Stimulated activated naive CD8-positive, alpha-beta T cell treated with anti-CD3 and anti-CD28 coated beads, Interleukin-15, amount 100 ng/mL, for 72 hours (primary cell): ENCODE measurements at places on chromosomes 1 and 21.

- no peak for DNase-seq
These were observed 38.2 kb upstream of the CSF3R start for GRCh38 chr1:36520771-36521420.

GRCh38 chr1:162736184-162736583, 54.3 kb upstream of the HSD17B7 start:
- no peak for DNase-seq

- peak; percentile 24 for DNase-seq
These were observed 3.7 kb upstream of the SDE2 start for GRCh38 chr1:226002667-226003501.

GRCh38 chr1:158952416-158952815, 21.1 kb downstream of the PYHIN1 start:
- no peak for DNase-seq

DNA sequence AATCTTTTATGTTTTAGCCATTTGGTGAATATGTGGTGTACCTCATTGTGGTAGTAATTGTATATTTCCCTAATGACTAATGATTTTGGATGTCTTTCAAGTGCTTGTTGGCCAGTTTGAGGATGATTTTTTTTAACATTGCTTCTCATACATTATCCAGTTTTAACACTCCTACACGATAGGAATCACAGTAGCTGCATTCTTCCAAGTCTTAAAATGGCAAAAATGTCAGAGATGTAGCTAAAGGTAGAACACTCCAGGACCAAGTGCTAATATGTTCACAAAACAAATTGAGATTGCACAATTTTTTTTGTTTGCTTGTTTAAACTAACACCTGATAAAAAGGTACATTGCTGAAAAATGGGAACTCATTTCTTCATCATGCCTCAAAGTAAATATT, 11.7 kb downstream of the USP25 start:
- no peak for DNase-seq

DNA sequence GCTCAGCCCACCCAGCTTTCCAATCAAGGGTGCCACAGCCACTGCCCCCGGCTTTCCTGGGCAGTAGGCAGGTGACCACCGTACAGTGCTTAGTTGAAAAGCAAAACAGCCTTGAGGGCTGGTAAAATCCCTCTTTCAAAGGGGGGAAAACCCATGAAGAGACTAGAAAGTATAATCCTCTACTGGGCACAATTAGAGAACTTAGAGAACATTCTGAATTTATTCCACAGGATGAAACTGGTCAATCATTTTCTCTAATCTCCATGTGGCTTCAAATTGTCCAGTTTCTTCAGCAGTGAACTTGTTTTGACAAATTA, 15.3 kb upstream of the LRRC47 start:
- no peak for DNase-seq
